ENCODE measurements at places on chromosomes 5 and 9.

- peak; percentile 44 for DNase-seq
Observed at GRCh38 chr5:62779010-62779422, 200.4 kb downstream of the LRRC70 start.

GRCh38 chr5:111427762-111428161 lies 84.6 kb downstream of the STARD4 start:
- DNase-seq: no peak

- no peak for DNase-seq
Observed at GRCh38 chr5:133297293-133297692, 245.5 kb downstream of the HSPA4 start.

GRCh38 chr5:79699763-79700400 lies 10.2 kb downstream of the CMYA5 start:
- no peak for DNase-seq

- no peak for DNase-seq
Observed at GRCh38 chr9:19757745-19758144, 31.1 kb downstream of the SLC24A2 start.

GRCh38 chr5:126693806-126694205 lies 83.1 kb upstream of the LMNB1 start:
- no peak for DNase-seq

DNA sequence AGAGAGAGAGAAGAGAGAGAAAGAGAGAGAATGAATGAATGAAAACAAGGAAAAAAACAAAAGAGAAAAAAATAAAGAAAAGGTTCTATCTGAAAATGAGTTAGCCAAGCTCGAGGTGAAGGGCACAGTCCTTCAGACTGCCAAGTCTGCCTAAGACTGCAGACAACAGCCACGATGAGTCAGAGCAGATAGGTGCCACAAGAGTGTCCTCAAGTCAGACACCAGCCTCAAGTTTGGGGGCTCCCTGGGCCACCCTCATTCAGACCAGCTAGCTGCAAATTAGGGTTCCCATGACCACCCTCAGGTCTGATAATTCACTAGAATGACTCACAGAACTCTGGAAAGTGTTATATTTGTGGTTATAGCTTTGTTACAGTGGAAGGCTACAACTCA lies 13.9 kb upstream of the HABP4 start:
- DNase-seq: no peak

- DNase-seq: no peak
Observed at GRCh38 chr5:78235289-78235688, 59.2 kb downstream of the AP3B1 start.

GRCh38 chr5:16931334-16932110 lies 4.6 kb downstream of the MYO10 start:
- no peak for DNase-seq

DNA sequence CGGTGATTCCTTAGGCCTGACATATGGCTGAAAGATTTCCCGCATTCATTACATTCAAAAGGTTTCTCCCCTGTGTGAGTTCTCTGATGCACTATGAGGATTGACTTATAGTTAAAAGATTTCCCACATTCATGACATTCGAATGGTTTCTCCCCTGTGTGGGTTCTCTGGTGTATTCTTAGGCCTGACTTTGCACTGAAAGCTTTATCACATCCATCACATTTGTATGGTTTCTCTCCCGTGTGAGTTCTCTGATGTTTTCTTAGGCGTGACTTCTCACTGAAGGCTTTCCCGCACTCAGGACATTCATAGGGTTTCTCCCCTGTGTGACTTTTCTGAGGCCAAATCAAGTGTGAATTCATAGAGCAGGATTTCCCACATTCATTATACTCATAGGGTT lies 35.8 kb downstream of the ZNF782 start:
- no peak for DNase-seq

DNA sequence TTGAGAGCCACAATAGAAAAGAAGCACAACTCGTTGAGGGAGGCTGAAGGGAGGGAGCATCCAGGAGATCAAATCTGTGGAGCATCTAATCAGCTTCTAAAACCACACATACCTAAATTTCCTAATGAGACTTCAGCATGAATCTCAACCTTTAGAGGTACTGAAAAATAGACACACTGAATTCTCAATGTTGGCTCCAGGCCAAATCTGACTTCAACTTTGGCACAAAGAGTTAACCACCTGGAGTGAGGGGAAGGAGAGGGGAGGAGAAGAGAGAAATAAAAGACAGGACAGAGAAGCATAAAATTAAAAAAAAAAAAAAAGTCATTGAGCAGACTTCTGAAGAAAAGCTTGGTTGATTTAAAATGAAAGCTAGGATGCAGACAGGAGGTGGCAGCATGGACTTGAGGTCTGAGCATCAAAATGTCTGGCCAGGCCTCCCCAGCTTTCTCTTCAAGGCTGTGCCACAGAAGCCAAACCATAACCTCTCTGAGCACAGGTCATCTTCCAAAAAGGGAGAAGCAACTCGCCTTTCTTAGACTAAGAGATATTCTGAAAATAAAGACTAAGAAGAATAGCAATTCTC lies 205.6 kb downstream of the DENND1A start:
- no peak for DNase-seq

GRCh38 chr5:93622240-93622885 lies 39.3 kb downstream of the NR2F1 start:
- no peak for DNase-seq

- DNase-seq: no peak
Observed at GRCh38 chr5:146249801-146250200, 46.4 kb downstream of the RBM27 start.

- no peak for DNase-seq
Observed at GRCh38 chr9:83204047-83204446, 141.1 kb upstream of the RASEF start.

DNA sequence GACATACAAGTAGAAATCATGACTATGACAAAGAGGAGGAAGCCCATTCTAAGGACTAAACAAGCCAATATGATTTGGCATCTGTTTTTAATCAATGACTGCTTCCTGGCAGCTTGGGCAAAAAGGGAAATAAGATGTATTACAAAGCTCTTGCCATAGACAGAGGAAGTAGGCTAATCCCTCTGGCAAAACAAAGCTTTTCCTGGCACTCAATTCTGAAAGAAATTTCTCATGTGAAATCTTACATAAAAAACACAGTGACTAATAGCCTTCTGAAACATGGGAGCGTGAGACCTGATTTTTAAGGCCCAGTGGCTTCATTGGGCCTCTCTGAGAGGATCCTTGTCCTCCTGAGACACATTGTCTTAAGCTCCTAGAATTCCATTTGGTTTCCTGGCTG lies 93.6 kb downstream of the COL23A1 start:
- no peak for DNase-seq

DNA sequence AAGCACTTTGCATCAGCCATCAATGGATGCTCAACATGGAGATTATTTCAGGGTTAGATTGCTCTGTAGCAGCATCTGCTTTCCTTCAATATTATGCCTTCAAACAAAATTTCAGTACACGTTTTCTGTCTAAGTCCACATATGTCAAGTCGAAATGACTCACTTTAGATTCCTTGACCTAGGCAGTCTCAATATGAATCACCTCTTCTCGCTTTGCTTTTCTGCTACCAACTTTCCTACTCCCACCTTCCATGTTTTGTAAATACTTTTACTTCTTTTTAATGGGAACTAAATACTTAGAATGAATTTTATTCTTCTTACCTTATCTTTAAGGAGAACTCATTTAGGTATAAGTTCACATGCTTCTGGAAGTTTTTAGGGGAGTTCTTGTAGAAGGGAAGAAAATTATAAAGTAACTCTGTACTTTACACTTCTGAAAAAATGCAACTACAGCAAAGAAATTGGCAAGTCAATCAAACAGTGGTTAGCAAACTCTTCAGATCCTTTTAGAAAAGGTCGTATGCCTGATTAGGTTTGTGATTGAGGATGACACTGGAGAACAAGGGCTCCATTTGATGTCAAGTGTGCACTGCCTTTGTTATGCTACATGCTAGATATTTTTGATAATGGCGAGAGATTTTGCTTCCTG lies 478.5 kb upstream of the SMARCA2 start:
- DNase-seq: no peak

- no peak for DNase-seq
Observed at GRCh38 chr9:123048748-123049147, 15.3 kb downstream of the GPR21 start.

GRCh38 chr5:65696892-65697291 lies 25.0 kb downstream of the SGTB start:
- no peak for DNase-seq
